ENCODE measurements at places on chromosomes 12 and 14.
A peak's percentile ranks its signal among the peaks of the same experiment; 100 is the strongest.

GRCh38 chr14:64244279-64244678, 49.9 kb downstream of the ESR2 start:
- DNase-seq = no peak

DNA sequence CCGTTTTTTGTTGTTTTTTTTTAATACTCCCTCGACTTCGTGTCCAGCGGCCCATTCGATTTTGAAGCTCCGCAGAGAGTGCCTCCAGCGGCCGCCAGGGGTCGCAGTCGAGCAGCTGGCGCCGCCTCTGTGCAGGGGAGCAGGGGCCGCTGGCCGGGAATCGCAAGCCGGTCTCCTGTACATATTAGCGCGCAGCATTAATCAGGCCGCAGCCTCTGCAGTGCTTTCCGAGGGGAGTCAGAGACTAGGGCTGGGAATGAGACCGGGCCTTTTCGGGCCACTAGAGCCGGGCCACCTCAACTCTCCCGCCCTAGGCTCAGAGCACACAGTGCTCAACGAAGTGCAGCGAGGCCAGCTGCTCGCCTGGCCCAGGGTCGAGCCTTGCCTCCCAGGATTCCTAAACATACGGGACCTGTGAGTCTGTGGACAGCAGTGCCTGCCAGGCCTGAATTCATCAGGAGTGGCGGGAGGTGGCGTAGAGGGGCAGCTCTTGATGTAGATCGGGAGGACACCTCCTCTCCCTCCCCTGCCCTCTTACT, 81.8 kb downstream of the EMP1 start:
- DNase-seq = peak; percentile 34

GRCh38 chr12:102388469-102388868, 91.9 kb downstream of the IGF1 start:
- DNase-seq = no peak

DNA sequence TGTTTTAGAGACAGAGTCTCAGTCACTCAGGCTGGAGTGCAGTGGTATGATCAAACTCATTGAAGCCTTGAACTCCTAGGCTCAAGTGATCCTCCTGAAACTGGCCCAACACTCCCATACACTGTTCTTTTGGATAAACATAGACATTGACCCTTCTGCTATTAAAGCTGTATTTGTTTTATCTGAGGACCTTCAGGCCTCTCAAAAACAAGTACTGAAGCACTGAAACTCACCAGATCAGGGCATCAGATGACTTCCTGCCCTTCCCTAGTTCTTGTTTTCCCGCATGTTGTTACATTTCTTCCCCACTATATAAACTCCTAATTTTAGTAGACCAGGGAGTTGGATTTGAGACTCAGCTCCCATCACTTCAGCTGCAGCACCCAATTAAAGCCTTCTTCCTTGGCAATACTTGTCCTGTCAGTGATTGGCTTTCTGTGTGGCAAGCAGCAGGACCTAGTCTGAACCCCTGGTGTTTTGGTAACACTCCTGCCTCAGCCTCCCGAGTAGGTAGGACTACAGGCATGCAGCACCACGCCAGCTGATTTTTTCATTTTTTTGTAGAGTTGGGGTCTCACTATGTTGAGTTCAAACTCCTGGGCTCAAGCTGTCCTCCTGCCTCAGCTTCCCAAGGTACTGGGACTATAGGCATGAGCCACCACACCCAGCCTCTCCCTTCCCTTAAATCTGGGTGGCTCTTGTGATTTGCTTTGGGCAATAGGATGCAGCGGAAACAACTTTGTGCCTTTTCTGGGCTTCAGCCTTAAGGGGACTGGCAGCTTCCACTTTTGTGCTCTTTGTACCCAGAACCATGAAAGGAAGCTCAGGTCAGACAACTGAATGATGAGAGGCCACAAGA, 12.5 kb upstream of the IFT81 start:
- DNase-seq = no peak

DNA sequence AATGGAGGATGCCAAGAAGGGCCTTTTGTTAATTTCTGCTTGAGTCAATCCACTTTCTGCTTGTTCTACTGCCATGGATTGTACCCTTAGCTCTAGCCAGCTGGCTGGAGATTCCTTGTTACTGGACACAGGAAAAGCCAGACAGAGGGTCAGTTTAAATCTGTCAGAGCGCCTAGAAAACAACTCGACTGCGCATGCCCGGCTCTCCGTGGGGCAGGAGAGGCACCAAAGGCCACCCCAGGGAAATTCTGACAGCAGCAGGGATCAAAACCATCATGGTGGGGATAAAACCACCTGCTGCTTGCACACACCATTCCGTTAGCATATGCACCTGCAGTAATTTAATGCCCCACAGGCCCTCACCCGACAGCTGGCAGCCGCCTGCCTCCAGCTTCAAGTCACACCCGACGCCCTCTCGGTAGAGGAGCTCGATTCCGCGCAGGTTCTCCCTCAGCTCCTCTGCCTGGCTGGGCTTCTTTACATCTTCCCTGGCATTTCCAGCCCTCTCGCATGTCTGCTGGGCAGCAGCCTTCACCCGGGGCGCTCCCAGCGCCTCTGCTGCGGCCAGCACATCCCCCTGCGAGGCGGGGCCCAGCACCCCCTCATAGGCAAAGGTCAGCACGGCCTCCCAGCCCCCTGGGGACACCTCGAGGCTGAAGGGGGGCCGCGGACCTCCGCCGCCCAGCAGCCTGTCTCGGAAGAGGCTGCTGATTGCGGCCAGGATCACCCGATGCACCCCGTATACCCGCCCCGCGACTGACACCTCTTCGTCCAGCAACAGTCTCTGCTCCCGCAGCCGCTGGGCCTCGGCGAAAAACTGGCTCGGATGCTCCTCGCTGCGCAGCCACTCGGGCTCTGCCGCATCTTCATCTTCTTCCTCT, 1.0 kb downstream of the KLHL33 start:
- DNase-seq = no peak
